ENCODE measurements at places on chromosomes 3 and 15.
A peak's percentile ranks its signal among the peaks of the same experiment; 100 is the strongest.

- DNase-seq = no peak
Observed at GRCh38 chr3:81726735-81727134, 34.7 kb downstream of the GBE1 start.

DNA sequence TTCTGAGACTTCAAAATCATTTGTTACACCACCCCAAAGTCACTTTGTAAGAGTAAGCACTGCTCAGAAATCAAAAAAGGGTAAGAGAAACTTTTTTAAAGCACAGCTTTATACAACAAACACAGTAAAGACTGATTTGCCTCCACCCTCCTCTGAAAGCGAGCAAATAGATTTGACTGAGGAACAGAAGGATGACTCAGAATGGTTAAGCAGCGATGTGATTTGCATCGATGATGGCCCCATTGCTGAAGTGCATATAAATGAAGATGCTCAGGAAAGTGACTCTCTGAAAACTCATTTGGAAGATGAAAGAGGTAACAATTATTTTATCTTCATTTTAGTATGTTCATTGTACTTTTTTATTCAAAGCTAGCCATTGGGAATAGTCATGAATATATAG, 32.6 kb downstream of the BLM start:
- no peak for DNase-seq

DNA sequence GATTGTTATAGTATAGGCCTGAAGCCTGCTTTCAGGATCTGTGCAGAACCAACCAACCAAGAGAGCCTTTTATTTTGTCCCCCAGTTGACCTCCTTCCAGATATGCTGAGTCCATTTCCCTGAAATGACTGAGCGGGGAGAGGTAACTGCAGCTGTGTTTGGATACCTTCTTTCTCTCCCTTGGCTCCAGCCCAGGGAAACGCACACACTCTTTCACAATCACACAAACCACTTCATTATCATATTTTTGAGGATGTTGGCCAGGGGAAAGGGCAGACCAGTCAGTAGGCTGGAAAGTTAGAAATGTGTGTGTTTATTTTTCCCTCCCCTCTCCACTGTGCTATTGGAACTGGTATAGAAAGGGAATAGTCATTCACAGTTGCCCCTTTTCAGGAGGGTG, 417.7 kb upstream of the TBL1XR1 start:
- peak; percentile 17 for DNase-seq

- DNase-seq = no peak
Observed at GRCh38 chr3:10319251-10319650, 1.7 kb downstream of the SEC13 start.

DNA sequence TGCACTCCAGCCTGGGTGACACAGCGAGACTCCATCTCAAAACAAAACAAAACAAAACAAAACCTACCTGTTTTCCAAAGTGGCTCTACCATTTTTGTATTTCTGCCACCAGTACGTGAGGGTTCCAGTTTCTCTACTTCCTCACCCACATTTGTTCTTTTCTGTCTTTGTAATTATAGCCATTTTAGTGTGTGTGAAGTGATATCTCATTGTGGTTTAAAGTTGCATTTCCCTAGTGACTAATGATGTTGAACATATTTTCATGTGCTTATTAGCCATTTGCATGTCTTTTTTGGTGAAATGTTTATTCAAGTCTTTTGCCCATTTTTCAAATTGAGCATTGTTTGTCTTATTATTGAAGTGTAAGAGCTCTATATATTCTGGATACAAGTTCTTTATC, 50.7 kb downstream of the TRA2B start:
- DNase-seq = no peak

DNA sequence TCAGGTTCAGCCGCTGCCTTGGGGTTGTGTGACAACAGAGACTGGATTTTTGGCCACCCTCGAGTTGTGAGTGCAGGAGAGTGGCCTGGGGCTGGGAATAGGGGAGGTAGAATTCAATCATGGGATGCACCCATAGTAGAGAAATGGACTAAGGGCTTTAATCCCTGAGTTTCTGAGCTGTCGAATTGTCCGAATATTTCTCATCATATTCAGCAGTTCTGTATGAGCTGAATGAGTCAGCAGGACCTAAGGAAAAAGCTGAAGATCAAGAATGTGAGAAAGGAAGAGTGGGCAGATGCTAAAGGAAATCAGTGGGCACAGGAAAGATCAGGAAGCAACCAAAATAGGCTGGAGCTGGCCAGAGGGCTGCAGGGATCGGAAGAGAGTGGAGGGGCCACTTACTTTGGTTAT, 44.4 kb upstream of the SACM1L start:
- DNase-seq = no peak

DNA sequence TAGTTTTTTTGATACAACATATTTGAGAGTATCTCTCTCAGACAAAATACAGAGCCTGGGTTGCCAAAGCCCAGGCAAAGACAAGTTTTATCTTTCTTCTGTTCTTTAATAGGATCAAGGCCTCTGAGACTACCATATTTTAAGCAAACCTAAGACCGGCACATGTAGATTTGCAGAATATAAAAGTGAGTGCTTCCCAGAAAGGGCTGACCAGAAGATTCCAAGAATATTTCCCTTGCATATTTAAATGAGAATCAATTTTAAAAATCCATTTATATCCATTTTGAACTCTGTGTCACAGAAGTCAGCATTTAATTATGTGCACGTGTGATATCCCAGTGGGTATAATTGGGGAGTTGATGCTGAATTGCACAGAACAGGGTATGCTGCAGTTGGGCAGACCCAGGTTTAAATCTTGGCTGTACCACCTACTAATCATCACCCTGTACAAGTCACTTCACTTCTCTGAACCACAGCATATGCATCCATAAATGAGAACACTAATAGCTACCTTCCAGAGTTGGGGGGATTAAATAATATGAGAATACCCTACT, 191.9 kb downstream of the ADAMTS9 start:
- DNase-seq = no peak

- no peak for DNase-seq
Observed at GRCh38 chr3:30435861-30436331, 170.5 kb upstream of the TGFBR2 start.

- no peak for DNase-seq
Observed at GRCh38 chr3:32009957-32010356, 28.4 kb downstream of the ZNF860 start.

DNA sequence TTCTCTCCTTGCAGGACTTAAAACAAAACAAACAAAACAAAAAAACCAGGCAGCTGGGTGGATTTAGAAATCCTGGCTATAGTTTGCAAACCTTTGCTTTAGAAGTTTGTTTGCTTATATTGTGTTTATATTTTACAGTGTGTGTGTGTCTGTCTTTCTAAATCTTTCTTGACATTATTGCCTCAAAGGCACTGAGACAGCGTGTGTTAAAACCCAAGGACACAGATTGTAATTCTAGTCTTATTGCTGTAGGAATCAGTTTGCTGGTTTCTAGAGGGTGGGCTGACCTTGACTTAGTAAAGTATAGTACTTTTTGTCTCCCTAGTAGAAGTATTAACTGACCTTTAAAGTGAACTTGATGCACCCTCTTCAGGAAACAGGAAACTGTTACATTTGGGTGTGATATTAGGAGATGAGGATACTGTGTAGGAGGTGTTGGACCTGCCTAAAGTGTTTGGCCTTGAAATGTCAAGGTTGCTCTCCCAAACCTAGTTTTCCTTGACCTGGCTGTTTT, 71.0 kb downstream of the TCF12 start:
- DNase-seq = peak; percentile 24

DNA sequence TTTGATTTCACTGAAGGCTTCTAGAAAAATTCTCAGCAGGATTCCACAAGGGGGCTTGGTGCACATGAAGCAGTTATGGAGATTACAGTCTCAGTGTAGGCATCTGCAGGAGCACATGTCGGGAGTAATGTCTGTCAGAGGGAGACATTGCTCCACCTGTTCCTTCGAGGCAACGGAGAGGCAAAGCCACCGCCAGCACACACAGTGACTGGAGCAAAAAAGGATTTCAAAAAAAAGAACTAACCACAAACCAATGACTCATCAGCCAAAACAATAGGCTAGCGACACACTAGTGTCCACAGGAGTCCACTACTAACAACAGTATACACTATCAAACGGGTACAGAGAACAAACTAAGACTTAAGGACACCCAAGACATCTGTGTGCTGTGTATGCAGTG, 68.9 kb downstream of the NPTN start:
- DNase-seq = peak; percentile 78
